ENCODE measurements at places on chromosomes 12 and 14.

- no peak for DNase-seq
Measured at GRCh38 chr12:11016937-11017336, 5.5 kb downstream of the TAS2R19 start.

DNA sequence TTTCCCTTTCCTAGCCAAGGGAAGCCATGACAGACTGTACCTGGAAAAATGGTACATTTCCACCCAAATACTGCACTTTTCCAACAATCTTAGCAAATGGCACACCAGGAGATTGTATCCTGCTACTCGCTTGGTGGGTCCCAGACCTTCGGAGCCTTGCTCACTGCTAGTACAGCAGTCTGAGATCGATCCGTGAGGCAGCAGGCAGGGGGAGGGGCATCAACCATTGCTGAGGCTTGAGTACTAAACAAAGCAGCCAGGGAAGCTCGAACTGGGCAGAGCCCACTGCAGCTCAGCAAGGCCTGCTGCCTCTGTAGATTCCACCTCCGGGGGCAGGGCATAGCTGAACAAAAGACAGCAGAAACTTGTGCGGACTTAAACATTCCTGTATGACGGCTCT lies 218.8 kb downstream of the LRIG3 start:
- no peak for DNase-seq

- DNase-seq = no peak
Measured at GRCh38 chr14:76946753-76947077, 81.8 kb downstream of the IRF2BPL start.

DNA sequence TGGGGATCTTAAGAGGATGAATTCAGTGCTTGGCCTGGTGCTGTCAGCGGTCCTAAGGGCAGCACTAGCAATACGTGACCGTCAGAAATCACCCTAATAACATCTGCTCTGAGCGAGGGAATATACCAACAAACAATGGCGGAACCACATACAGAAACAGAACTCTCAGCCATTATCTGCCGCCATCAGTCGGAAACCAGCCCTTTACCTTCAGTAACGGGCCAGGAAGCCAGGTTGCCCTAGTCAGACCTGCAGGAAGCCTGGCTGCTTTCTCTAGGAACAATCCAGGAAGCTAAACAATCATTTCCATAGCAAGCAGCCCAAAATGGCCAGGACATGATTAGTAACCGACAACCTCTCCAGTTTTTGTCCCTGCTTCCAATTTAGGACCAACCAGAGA lies 5.6 kb downstream of the CDCA4 start:
- no peak for DNase-seq

DNA sequence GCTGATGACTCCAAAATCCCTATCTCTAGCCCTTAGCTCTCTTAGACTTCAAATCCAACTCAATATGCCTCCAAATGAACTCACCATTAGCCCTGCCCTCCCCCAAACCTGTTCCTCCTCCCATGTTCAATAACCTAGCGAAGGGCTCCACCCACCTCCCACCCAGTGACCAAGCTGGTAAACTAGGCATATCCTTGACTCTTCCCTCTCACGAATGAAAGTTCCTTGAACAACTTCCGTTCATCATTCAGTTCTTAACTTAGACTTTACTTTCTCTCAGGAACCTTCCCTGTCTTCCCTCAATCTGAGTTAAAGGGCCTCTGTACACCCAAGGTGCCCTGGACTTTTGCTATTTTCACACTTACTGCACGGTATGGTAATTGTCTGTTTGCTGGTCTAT lies 1.9 kb upstream of the KLHDC1 start:
- no peak for DNase-seq

GRCh38 chr12:5561057-5561456 lies 129.1 kb downstream of the NTF3 start:
- DNase-seq = no peak

DNA sequence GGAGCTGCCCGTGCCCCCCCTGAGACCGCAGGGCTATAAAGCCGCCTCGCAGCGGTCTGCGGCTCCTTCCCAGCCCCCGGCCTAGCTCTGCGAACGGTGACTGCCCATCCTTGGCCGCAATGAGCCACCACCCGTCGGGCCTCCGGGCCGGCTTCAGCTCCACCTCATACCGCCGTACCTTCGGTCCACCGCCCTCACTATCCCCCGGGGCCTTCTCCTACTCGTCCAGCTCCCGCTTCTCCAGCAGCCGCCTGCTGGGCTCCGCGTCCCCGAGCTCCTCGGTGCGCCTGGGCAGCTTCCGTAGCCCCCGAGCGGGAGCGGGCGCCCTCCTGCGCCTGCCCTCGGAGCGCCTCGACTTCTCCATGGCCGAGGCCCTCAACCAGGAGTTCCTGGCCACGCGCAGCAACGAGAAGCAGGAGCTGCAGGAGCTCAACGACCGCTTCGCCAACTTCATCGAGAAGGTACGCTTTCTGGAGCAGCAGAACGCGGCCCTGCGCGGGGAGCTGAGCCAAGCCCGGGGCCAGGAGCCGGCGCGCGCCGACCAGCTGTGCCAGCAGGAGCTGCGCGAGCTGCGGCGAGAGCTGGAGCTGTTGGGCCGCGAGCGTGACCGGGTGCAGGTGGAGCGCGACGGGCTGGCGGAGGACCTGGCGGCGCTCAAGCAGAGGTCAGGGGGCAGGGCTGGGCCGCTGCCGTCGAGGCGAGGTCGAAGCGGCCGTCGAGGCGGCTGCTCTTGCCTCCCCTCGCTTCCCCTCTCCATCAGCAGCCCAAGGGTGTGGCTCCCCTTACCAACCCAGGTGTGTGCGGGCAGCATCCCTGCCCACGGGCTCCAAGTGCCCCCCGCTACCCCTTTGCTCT lies at the start of gene PRPH:
TSS of gene PRPH (plus strand) at position 66 of the 855 bp plus-strand sequence. CDS start at position 120, 54 bp downstream.
- DNase-seq = peak; percentile 70

DNA sequence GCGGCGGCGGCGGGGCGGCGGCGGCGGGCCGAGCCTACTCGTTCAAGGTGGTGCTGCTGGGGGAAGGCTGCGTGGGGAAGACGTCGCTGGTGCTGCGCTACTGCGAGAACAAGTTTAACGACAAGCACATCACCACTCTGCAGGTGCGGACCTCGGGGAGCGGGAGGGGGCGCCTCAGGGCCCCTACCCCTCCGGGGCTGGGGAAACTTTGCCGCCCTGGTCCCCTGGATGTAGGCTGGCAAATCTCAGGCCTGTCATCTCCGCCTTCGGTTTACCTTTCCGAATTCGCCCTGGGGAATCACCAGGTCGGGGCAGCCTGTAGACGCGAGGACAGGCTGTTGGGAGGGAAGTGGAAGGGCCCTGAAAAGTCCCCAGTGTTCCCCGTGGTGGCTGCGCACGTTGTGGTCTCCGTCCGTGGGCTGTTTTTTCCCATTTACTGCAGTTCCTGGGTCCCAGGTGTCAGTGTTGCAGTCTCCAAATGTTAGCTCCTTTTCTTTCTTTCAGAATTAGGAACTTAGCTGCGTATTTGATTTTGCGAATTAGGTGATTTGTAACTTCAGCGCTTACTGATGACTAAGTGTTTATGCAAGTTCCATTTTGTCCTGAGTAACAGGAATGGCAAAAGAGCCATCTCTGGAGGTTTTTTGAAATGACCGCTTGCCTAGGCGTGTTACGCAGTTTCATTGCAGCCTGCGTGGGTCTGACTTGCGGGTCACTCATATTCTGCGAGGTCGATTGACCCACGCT lies 656 bp downstream of the RAB21 start:
- DNase-seq = peak; percentile 90

Data from right kidney (tissue), 9 donors.